ENCODE measurements at places on chromosomes 7 and 10.

GRCh38 chr7:2037301-2037807 is 195.4 kb downstream of the MAD1L1 start:
- DNase-seq: peak; percentile 15

- no peak for DNase-seq
Observed at GRCh38 chr10:47370878-47371277, 13.2 kb downstream of the ZNF488 start.

DNA sequence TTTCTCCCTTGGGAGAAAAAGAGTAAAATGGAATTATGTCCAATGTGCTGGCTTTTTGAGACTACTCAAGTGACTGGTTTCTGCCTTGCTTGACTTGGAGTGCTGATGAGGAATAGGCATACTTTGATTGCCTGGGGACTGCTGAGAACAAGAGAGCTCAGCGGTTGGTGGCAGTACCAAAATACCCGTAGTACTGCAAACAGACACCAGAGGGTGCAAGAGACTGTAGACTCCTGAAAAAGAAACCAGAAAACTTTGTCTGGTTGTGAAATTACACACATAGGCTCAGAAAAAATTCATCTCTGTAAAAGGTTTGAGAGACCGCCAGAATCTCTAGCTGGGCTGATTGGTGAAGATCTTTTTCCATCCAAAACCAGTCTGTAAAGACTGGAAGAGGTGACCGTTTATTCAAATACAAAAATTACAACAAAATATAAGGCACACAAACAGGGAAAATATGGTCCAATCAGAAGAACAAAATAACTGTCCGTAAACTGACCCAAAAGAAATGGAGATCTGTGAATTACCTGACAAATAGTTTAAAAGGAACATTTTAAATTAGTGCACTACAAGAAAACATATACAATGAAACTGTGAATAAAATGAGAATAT is 18.5 kb downstream of the BICC1 start:
- DNase-seq: peak; percentile 72

GRCh38 chr7:20327055-20327454 is 3.6 kb upstream of the ITGB8 start:
- peak; percentile 67 for DNase-seq

- no peak for DNase-seq
Observed at GRCh38 chr7:83153419-83153818, 9.3 kb downstream of the PCLO start.

DNA sequence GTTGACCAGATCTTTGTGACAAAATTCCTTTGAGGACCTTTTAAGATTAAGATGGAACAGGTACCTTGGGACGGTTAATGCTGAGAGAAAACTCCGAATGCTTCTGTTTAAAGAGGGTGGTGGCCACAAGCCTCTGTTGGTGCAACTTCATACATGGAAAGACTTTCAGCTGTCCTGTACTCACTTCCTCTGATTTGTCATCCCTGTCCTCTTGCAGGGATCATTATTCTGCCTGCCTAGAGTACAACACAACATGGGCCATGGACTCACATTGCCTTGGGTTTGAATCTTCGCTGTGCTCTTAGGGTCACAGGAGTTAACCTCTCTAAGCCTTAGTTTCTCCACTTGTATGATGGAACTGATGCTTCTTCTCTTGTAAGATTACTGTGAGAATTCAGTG is 75.1 kb downstream of the ENTPD1 start:
- DNase-seq: no peak

DNA sequence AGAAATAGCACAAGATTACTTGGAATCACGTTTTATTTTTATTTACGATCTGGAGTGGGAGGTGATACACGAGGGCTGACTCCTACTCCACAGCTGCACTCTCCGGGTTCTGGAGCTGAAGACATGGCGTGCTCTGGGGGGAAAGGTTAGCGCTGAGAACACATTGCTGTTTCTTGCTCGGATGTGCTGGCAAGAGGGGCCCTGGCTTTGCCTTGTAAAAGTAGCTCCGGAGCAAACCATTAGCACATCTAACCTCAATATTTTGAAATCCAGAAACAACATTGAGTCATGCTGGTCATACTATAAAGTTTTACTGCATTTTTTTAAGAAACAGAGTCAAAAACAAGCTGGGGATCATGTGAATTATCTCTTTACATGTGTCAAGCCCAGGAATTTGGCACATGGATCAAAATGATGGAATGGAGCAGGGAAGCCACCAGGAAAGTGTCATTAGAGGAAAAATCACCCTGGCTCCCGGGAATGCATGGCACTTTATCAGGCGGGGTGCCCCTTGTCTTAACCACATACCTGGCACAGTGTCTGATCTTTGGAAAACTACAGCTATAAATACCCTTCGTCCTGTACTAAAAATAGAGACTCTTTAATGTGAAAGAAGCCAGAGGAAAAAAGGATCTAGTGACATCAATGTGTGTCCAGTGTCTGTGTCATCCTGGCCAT is 31.6 kb upstream of the LYZL1 start:
- DNase-seq: peak; percentile 93

GRCh38 chr10:104437226-104437625 is 83.6 kb downstream of the CFAP58 start:
- no peak for DNase-seq

DNA sequence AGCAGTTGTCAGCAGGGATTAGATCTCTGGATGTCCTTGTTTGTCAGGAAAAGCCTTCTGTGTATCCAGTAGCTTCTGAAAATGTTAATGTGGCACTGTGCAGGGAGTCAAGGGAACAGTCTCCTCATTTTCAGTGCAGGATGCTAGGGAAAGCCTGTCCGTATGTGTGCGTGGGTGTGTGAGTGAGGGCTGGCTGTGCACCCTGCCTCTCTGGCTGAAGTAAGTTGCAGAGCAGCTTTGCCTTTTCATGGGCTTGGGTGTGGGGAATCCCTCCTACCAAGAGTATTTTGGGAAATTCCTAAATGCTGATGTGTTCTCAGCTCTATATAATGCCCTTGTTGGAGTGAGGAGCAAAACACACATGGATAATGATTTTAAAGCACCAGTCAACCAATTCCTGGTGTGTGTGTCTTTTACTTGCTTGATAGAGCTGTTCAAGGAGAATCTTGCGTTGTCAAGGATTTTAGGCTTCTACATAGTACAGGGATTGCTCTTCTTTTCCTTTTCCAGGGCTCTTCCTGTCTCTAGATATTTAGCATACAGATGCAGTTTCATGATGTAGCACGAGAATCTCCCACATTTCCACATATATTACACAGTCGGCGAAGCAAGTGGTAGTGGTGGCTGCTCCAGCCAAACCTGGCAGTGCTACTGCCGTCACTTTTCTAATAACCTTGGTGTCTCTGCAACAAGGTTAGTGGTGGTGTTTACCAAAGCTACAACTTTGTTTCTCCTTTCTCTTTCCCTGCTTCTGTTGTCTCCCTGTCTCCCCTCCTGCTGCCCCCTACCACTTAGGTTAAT is 92.8 kb downstream of the MCU start:
- peak; percentile 93 for DNase-seq

DNA sequence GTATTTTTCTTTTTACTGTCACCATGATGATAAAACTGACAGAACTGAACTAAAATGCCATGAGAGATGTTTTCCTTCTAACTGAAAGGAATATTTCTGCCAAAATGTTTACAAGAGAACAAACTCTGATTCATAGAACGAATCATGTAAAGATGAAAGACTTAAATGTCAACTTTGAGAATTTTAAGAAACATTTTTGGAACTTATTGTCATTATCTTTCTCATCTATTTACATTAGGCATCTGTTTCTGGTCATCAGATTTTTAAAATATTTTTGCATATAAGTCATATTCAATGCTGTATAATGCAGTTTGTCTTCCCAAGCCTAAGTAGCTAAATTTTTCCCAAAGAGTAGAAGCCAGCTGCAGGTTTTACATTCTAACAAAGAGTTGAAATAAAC is 358.5 kb downstream of the TFEC start:
- peak; percentile 55 for DNase-seq

- no peak for DNase-seq
Observed at GRCh38 chr7:110105307-110105706, 985.6 kb upstream of the LRRN3 start.

GRCh38 chr10:89215511-89215910 is 8.4 kb upstream of the CH25H start:
- DNase-seq: peak; percentile 63

- DNase-seq: peak; percentile 54
Observed at GRCh38 chr10:104262055-104262454, 6.9 kb upstream of the GSTO2 start.

DNA sequence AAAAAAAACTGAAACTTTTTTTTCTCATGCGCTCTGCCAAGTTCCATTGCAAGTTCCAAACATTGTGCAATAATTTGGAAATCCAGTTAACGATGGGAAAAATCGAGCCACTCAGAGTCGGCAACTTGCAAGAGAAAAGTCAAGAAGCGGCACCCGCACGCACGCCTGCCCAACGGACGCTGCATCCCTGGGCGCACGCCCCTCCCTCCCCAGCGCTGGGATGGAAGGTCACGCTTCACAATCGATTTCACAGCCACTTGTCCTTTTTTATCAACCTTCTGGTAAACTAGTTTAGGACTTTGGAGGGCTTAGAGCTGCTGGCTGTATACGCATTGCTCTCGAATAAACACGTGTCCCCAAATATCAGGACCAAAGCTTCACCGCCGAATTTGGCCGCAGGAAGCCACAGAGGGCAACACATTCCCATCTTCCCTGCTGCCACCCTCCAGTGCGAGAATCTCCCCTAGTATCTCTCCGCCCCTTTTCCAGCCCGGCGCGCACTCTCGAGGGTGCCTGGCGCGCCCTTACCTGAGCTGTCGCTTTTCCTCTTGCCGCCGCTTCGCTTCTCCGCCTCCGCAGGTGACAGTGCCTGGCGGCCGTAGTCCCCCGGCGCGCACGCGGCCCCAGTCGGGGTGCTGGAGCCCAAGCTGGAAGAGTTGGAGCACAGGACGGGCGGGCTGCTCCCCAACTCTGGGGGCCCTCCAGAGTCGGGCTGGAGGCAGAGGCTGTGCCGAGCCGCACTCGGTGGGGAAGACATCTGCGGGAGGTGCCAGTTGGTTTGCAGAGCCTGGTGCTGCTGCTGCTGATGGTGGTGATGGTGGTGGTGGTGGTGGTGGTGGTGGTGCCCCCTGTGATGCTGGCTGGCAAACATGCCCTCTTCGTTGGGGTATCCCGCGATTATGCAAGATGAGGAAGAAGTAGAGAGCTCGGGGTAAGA is 857 bp downstream of the MEOX2 start:
- DNase-seq: peak; percentile 83

- no peak for DNase-seq
Observed at GRCh38 chr7:130297628-130298543, 4.9 kb downstream of the CPA4 start.

- no peak for DNase-seq
Observed at GRCh38 chr7:155637155-155637554, 7.3 kb upstream of the RBM33 start.

DNA sequence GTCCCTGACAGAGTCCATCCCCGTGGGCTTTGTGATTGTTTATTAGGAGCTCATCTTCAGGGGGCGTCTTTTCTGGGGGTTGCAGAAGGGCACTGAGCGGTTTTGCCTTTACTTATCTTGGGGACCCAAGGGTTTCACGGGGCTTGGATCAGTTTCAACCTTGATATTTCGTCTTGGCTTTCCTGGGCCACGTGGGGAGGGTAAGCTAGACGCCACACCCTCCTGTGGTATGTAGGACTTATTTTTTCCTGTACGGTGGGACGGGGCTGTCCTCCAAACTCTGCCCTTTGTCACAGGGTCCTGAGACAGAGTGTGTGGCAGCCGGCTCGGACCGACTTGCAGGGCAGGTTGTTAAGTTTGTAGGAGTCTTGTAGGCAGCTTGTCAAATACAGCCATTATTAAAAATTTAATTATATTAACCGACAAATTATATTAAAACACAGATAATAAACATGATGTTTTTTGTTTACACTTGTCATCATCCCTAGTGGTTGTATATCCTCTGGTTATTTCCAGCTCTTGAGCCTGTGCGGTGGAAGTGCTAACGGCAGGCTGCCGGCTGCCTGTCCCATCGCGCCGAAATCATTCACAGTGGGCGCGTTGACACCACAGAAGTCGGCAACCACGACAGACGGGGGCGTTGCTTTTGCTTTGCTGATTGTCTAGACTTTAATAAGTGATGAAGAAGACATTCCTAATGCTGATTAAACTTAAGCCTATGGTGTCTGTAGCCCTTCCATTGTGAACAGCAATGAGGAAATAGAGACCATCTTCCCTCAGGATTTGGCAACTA is 193.2 kb downstream of the DNAJB6 start:
- no peak for DNase-seq

- no peak for DNase-seq
Observed at GRCh38 chr7:64874114-64874513, 29.0 kb upstream of the ZNF273 start.

- no peak for DNase-seq
Observed at GRCh38 chr10:30662814-30663213, 33.3 kb upstream of the LYZL2 start.

- no peak for DNase-seq
Observed at GRCh38 chr7:159022238-159022993, 122.3 kb downstream of the VIPR2 start.

DNA sequence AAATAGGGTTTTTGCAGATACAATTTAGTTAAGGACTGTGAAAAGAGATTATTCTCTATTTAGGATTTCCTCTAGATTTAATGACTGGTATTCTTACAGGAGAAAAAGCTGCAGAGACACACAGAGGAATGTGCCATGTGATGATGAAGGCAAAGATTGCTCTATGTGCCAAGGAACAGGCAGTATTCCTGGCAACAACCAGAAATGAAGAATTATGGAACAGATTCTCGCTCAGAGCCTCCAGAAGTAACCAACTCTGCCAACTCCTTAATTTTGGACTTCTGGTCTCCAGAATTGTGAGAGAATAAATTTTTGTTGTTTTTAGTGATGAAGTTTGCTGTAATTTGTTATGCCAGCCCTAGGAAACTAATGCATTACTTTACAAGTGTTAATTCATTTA is 307.6 kb upstream of the SEMA3A start:
- peak; percentile 17 for DNase-seq
